ENCODE measurements at places on chromosomes 5 and 9.
A peak's percentile ranks its signal among the peaks of the same experiment; 100 is the strongest.

- no peak for DNase-seq
Observed at GRCh38 chr5:114238771-114239313, 123.0 kb upstream of the KCNN2 start.

GRCh38 chr5:97065475-97065874, 76.9 kb downstream of the LIX1 start:
- DNase-seq: no peak

GRCh38 chr5:137498736-137499505, at the start of gene SPOCK1:
Gene SPOCK1 (minus strand): TSS chr5:137499326.
- peak; percentile 92 for DNase-seq

DNA sequence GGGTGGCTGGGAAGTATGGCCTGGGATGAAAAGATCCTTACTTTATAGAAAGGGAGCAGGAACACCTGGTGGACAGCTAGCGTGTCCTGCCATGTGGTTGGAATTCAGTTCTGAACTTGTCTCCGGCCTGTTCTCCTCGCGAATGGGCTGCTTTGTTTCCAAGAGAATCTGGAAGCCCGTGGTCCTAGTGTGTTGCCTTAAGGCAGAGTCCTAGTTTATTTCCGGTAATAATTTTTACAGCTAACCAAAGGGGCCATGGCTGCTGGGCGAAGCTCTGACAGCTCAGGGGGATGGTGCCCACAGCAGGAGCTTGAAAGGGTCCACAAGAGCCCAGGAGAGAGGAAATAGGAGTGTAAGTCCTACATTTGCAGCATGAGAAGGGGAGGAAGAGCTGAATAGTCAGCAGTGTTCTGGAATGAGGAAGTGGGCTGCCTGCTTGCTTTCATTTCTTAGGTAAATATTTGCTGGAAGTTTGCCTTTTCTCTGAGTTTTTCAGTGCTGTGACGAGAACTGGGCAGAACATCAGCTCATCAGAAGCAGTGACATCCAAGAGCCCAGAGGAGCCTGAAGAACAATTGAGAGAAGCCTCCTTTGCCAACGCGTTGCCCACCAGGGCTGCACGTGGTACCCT, 13.1 kb upstream of the IGFBPL1 start:
- peak; percentile 68 for DNase-seq

DNA sequence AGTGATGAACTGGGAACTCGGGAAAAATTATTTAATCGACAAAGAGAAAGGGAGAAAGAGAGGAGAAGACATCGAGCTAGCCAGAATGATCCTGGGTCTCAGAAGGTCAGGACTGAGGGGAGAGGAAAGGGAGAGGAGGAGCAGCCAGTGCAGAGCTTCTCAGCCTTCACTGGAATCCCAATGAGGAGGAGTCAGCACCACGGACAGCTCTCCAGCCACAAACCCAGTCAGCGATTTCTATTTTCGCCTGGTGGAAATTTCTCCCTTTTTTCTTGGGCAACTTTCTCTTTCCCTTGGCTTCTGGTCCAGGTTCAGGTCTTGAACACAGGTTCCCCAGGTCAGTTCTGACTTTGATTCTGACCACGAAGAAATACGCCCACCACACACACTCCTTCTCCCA, 1.6 kb upstream of the BRINP1 start:
- DNase-seq: peak; percentile 35

- DNase-seq: no peak
Observed at GRCh38 chr5:157530226-157530972, 45.2 kb downstream of the ADAM19 start.

DNA sequence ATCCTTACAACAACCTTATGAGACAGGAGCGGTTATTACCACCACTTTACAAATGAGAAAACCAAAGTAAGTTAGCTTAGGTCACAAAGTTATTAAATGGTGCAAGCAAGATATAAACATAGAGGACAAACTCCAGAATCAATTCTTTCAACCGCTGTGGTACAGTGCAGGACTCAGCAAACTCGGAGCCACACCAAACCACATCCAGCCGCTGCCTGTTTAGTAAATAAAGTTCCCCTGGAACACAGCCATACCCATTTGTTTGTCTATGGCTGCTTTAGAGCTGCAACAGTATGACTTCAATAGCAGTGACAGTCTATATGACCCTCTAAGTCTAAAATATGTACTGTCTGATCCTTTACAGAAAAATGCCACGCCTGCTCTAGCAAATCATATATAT, 1567.2 kb upstream of the WWC1 start:
- DNase-seq: no peak

GRCh38 chr5:103346162-103346748, 87.7 kb downstream of the MACIR start:
- no peak for DNase-seq

GRCh38 chr5:22649074-22649473, 204.1 kb downstream of the CDH12 start:
- DNase-seq: no peak

- DNase-seq: no peak
Observed at GRCh38 chr5:68221488-68221887, 5.9 kb downstream of the PIK3R1 start.

- no peak for DNase-seq
Observed at GRCh38 chr9:131601683-131602181, 56.4 kb downstream of the PRRT1B start.

DNA sequence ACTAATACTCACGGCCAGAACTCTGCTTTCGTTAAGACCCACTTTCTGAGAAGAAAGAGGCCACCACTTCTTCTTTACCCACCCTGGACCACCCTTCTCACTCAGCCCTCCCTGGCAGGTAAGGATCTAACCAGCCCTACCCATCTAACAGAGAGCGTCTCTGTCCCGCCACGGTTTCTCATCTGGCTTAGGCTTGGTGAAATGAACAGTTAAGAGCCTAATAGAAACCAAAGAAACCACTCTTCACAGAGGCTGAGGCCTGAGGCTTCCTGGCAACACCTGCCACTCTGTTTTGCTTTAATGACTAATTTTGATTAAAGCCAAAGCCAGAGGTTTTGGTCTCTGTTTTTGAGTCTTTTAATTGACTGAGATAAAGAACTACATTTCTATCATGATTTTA, 354.1 kb upstream of the SLC30A5 start:
- DNase-seq: no peak

DNA sequence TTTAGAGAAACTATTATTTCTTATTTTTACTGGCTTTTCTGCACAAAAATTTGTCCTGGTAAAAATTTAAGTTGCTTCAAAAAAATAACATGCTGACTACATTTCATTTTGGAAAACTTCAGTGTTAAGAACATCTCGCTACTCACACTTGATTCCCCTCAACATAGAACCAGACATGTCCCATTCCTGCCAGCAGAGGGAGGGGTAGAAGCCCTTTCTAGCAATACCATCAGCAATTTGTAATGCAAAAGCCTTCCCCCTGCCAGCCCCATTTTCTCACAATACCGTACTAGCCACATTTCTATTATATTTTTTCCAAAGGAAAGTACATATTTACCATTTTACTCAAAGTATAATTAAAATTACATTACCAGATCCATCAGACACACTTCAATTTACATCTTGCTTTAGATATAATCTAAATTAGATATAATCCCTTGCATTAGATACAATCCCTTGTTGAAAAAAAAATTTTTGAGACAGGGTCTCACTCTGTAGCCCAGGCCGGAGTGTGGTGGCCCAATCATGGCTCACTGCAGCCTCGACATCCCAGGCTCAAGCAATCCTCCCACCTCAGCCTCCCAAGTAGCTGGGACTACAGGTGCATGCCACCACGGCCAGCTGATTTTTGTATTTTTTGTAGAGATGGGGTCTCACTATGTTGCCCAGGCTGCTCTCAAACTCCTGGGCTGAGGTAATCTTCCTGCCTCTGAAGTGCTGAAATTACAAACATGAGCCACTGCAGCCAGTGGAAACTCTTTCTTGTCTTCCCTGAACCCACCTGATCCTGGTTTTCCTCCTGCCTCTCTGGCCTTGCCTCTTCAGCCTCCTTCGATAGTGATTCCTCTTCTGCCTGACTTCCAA, 39.6 kb upstream of the IDNK start:
- peak; percentile 56 for DNase-seq

GRCh38 chr5:90311401-90311800, 98.2 kb downstream of the CETN3 start:
- DNase-seq: no peak

- DNase-seq: no peak
Observed at GRCh38 chr5:108255468-108255867, 126.4 kb downstream of the FBXL17 start.

GRCh38 chr9:37468620-37469019, 3.4 kb upstream of the ZBTB5 start:
- DNase-seq: no peak

DNA sequence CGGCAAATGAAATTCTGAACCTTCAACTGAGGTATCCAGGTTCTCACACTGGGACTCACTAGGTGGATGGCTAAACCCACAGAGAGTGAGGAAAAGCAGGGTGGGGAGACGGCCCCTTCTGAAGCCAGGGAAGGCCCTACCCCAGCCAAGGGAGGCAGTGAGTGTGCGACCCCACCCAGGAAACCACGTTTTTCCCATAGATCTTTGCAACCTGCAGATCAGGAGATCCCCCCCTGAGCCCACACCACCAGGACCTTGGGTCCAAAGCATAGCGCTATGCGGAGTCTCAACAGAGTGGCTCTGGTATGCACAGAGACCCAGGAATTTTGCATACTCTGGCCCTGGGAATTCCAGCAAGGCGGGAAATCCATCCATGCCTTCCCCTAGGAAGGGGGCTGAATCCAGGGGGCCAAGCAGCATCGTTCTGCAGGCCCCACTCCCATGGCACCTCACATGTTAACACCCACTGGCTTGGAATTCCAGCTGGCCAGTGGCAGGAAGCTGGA, 19.9 kb downstream of the DTWD2 start:
- DNase-seq: no peak

GRCh38 chr9:118478752-118479151, 774.5 kb downstream of the TLR4 start:
- DNase-seq: no peak

DNA sequence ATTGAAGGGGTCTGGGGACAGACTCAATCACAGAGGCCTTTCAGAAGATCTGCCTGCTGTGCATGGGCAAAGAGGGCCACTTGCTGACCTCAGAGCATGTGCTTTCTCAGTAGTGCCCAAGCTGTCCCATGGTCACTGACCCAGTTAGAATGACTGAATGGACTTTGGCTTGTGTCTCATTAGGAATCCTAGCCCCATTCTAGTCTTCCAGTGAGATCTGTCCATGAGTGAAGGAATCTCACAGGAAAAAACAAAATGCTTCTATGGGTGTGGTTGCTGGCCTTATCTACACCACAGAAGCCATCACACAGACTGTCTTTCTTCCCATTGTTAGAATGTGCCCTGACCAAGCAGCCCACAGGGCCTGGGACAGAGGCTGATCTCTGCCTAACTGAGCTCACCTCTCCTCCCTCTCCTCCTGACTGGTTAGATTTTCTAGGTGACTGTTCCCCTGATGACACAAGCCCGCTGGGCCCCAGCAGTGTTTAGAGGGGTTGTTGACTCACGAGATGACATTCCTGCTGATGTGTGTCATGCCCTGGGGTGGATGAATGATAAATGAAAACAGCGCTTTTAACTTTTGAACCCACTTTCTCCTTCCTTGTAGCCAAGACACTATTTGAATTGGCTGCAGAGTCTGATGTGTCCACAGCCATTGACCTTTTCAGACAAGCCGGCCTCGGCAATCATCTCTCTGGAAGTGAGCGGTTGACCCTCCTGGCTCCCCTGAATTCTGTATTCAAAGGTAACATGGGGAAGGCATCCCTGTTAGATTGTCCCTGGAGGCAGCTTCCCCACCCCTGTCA, 24.8 kb downstream of the TGFBI start:
- DNase-seq: peak; percentile 89

DNA sequence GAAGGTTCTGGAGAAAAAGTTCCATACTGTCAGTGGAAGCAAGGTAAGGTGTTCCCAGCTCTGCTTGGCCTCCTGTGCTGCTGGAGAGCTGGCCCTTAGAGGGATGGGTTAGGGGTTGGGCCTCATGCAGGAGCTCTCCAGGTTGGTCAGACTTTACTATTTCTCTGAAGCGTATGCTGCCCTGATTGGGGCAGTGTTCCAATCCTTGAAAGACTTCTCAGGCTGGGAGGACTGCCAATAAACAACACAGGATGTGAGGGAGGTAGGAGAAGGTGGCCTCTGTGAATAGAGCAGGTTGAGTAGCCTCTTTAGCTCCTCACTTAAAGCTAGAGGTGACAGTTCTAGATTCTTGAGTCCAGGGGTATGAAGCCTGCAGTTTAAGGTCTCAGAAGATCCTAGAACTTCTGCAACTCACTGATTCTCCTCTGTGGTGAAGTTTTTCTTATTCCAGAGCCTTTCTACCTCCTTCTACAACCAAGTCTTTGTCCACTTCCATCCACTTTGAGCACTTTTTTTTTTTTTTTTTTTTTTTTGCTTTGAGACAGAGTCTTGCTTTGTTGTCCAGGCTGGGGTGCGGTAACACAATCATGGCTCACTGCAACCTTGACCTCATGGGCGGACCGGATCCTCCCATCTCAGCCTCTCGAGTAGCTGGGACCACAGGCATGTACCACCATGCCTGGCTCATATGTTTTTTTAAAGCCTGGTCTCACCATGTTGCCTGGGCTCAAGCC, 3.0 kb downstream of the HNRNPAB start:
- DNase-seq: no peak

- no peak for DNase-seq
Observed at GRCh38 chr5:52452098-52452497, 335.6 kb upstream of the ITGA1 start.

- no peak for DNase-seq
Observed at GRCh38 chr5:149886692-149887470, 57.7 kb downstream of the PDE6A start.

DNA sequence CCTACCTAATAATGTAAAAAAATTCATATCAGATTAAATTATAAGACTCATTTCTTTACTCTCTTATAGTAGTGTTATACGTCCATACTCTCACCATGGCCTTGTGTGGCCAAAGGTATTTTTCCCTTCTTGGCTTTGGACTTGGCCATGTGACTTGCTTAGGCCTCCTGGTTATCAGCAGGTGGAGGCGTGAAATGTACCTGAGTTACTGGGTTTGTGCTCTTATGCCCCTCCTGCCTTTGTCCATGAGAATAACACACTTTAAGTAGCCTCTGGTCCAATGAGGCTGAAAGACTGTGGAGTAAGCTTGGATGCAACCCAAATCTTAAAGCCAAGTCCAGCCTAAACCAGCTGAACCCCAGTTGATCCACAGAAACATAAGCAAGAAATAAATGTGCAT, 68.7 kb downstream of the RETREG1 start:
- DNase-seq: no peak

DNA sequence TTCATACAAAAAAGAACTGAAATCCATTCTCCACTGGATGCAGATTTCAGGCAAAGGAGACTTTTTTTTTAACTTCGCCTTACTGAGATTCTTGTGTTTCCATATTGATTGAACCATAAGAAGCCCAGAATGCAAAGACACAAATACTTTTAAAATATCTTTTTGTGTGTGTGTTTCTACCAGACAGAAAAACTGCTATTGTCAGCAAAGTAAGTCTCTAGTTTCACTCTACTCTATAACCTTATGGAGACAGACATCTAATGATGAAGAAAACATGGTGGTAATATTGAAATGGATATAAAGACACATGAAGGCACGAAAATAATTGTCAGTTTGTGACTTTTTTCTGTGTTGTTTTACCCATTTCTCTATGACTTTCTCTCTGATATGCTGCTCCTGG, 260.3 kb upstream of the RORB start:
- no peak for DNase-seq

Data from DMS53 (cell line).